ENCODE measurements at places on chromosomes 16 and 17.

DNA sequence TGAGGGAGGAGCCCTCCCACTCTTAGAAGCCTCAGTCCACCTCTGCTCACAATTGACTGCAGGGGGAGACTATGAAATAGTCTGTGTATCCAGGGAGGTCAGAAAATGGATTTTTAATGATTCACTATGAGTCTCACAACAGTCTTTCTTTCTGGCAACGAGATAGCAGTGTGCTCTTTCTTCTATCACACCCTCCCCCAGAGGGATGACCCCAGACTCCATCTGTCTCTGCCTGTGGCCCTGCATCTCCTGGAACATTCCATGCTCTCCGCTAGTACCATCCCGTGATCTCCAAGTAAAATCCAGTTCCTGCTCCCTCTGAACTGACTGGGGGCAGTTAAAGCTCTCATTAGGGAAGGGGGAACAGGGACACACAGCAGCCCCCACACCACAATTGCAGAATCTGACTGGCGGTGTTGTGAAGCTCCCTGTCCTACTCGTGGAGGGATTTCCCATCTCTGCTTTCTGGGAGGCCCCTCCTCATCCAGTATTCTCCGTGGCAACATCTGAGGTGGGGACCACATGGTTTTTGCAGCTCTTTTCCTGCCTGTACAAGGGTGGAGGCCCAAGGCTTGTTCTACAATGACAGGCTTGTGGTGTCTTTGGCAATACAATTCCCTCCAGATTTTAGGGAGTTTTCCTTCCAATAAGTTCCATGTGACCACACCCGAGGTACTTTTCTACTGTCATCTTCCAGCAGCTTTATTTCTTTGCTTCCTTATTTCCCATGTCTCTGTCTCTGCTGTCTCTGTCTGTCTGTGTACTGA is 19.4 kb downstream of the NATD1 start:
- no peak for DNase-seq

DNA sequence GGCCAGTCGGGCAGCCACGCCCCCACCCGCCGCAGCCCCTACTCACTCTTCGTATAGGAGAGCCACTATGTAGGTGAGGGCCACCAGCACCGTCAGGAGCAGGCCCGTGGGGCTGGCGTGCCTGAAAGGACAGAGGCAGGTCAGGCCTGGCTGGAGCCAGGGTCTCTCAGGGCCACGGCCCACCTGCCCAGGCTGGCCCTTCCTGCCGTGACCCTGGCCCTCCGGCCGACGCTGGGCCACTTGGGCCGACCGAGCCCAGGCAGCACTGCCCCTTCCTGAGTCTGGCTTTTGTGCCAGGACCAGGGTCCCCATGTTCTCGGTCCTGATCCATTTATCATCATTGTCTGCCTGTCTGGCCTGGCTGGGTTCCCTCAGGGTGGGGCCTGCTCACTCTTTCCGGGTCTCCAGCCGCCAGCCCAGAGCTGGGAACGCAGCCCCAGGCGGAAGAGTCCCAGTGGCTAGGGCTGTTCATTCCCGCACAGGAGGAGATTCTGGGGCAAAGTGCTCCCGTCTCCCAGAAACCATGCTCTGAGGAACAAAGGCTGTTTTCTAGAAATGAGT is 10.1 kb upstream of the RASD1 start:
- no peak for DNase-seq

GRCh38 chr16:27439271-27440018 is 37.5 kb downstream of the IL21R start:
- DNase-seq = no peak

GRCh38 chr16:76466871-76467270 is 189.7 kb downstream of the CNTNAP4 start:
- DNase-seq = no peak

- DNase-seq = peak; percentile 37
Measured at GRCh38 chr17:10772425-10773380, 31.2 kb downstream of the TMEM238L start.

DNA sequence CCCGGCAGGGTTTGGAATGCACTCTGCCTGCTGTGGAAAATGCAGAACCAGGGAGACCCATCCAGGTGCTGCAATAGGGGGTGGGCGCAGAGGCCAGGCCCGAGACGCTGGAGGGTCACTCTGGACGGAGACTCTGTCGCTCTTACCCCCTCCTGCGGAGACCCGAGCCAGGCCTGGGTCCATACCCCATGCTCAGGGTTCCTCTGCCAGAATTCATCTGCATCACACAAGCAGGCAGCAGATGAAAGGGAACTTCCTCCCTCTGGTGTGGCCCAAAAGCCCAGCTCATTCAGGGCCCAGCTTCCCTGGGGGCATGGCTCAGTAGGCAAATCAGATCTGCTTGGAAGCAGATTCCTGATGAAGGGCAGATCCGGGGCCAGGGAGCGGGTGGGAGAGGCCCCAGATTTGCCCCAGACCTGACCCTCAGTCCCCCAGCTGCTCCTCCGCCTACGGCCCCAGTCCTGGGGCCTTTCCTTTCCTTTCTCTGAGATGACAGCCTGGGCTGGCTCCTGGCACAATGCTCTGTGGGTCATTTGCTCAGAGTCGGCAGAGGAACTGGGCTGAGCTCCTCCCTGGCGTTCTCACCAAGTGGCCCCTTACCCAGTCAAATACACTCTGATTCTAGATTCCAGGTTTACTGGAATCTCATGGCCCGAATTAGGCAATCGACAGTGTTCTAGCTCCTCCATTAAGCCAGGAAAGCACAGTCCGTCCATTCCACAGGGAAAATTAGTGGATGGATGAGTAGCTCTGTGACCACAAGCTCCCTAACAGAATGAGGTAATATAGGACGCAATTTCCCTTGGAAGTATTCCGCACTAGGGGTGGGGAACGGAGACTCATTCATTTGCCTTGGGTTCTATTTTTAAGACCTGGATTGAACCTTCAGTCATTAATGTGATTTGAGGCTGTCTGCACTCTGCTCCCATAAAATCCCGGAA is 19.1 kb upstream of the RASD1 start:
- DNase-seq = no peak

DNA sequence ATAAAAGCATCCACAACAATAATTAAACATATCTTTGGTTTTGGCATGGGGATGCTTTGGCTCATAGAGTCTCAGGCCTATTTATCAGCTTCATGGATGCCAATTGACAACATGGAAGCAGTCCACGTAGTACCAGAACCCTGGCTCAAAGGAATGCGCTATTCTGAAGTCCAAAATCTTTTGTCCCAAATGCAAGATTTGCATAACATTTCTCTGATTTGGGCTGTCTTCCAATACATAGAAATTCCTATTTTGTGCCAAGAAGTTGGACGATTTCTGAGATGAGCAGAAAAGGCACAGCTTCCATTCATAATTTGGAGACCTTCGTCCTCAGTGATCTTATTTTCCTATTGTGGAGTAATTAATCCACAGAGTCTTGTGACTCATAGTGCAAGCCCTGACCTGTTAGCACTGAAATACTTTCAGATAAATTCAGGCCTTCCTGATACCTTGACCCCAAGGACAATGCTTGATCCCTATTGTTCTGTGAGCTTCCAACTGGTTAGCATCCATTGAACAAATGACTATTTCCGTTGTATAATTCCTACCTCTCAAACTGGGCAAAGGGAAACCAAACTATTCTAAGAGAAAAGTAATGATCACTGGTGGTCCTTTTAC is 78.4 kb upstream of the CDH11 start:
- no peak for DNase-seq

- no peak for DNase-seq
Measured at GRCh38 chr17:34614698-34615097, 35.3 kb downstream of the TMEM132E start.

DNA sequence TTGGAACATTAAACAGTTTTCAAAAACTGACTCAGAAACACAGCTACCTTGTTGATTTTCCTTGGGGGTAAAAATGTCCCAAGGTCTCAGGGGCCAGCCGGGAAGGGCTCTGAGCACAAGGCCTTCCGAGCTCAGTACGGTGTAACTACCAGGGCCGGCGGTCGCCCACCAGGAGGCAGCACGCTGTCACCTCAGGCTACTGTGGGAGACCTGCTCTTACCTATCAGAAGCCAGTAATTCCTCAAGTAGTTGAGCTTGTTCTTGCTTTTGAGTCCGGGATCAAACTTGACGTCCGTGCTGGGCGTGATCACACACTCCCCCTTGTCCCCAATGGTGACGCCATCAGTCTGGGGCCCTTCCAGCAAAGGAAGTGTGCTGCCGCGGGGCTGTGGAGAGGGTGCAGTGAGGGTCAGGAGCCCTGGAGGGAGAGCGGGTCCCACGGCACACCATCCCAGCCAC is 43.4 kb upstream of the ICAM2 start:
- peak; percentile 60 for DNase-seq

DNA sequence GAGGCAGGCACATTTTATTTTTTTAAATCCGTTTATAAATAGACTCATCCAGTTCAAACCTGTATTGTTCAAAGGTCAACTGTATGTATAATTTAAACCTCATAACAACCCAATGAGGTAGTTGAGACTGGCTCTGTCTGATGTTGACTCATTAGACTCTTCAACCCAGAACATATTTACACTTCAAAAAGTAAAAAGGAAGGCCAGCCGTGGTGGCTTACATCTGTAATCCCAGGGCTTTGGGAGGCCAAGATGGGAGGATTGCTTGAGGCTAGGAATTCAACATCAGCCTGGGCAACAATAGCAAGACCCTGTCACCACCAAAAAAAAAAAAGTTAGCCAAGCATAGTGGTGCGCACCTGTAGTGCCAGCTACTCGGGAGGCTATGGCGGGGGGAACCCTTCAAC is 32.5 kb upstream of the DHRS7B start:
- no peak for DNase-seq

GRCh38 chr16:30997725-30998711 is 12.4 kb downstream of the STX1B start:
- DNase-seq = no peak

GRCh38 chr17:38881600-38882191 is 11.8 kb downstream of the LASP1 start:
- DNase-seq = peak; percentile 59

- no peak for DNase-seq
Measured at GRCh38 chr17:29112771-29113295, 67.4 kb downstream of the MYO18A start.

GRCh38 chr16:57021757-57022156 is 32.4 kb downstream of the NLRC5 start:
- no peak for DNase-seq

DNA sequence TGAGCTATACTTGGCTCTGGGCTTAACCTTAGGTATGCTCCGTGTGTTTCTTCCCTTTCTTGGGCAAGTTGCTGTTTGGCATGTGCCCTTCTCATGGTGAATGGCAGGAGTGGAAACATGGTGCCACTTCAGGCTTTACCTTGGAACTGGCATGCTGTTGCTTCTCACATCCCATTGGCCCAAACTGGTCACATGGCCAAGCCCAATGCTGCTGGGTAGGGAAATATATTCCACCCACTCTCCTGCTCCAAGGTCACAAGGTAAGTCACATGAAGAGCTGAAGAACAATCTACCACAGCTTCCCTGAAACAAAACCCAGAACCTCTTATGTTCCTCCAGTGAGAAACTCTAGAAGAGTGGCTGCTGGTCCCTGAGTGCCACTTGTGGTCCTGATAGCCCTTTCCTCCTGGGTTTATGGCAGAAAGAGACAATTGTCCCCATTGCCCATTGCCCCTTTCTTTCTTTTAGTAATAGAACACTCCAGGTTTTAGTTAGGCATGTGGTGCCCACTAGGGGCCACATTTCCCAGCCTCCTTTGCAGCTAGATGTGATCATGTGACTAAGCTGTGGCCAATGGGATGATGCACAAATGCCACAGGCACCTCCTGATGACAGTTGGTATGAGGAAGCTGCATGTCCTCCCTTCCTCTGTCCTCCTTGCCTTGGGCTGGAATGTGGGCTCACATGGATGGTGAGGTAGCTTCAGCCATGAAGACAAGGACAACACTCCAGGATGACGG is 50.3 kb downstream of the MEOX1 start:
- DNase-seq = no peak

DNA sequence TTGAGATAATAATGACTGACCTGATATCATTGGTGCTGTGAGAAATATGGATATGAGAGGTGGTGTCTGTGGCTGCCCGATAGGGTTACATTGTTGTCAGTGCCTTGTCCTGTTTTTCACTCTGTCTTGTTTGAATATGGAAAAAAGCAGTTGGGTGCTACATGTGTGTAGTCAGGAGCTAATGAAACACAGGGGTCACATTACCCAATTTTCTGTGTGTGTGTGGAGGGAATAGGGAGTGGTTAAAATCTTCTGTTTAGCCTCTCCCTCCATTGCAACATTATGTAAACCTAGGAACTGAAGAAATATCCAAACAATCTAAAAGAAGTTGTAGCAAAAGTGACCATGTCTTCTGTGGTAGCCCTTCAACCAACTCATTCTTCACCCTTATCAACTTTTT is 527.7 kb upstream of the SOX9 start:
- no peak for DNase-seq

GRCh38 chr17:70775679-70776078 is 606.3 kb downstream of the KCNJ2 start:
- no peak for DNase-seq

- DNase-seq = no peak
Measured at GRCh38 chr16:27522173-27522707, 27.5 kb downstream of the GTF3C1 start.

GRCh38 chr16:56279132-56279531 is 87.8 kb downstream of the GNAO1 start:
- peak; percentile 69 for DNase-seq

DNA sequence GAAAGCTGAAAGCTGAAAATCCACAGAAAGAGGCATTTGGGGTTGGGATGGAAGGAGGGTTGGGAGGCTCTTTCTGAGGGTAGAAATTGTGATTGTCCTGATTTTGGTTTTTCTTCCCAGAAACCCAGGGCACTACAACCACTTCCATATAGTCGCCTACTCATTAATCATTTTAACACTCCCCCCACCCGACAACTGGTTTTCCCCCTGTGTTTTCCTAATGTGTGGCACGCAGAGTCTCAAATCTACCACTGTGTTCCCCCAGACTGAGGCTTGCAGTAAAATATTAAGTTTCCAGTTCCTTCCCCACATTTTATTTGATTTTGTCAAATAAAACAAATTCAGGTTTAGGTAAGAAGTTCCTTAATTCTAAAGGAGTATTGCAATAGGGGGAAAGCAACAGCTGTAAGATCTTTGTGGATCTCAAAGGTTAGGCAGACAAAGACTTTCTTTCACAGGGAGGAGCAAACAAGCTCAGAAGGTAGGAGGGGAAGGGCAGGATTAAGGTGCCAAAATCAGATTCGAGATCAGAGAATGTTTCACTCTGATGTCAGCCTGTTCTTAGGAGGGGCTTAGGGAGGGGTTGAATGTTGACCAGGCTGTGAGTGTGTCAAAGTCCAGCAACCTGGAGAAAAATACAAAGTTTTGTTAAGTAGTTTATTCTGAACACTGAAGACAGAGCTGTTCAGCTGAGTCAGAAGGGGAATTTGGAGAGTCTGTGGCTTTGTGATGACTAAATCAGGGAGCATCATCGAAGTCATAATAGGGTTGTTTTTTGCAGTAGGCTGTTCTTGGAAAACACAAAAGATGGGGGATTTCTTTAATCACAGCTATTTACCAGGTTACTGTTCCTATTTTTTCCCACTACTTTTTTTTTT is 3.6 kb downstream of the ZNF267 start:
- peak; percentile 67 for DNase-seq

- DNase-seq = no peak
Measured at GRCh38 chr17:50364715-50365114, 8.3 kb downstream of the MRPL27 start.

Measured in stimulated activated CD4-positive, alpha-beta T cell treated with anti-CD3 and anti-CD28 coated beads, Interleukin-1b, Interleukin-23, amount 100 ng/mL, for 48 hours (primary cell).